ENCODE measurements at places on chromosomes 16 and 17.

- DNase-seq: no peak
Observed at GRCh38 chr17:7043497-7044198, at the start of gene SLC16A11. TSS of gene SLC16A11 (minus strand) at chr17:7044092. CDS start at chr17:7043513, 579 bp downstream.

DNA sequence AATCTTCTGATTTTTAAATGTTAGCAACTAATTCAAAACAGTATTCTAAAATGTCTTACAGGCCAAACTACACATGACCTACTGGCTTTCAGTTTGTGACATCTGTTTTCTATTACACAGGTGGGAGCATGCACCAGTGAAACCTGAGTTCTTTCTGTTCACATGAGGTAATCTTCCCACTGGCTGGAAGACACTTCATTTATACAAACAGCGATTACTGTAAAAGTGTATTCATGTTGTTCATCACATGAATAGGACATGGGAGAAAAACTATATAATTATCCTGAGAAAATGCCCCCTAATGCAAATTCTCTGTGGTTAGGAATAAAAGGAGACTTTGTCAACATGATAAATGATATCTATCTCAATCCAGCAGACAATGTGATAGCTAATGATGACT is 11.1 kb upstream of the PIK3R5 start:
- no peak for DNase-seq

DNA sequence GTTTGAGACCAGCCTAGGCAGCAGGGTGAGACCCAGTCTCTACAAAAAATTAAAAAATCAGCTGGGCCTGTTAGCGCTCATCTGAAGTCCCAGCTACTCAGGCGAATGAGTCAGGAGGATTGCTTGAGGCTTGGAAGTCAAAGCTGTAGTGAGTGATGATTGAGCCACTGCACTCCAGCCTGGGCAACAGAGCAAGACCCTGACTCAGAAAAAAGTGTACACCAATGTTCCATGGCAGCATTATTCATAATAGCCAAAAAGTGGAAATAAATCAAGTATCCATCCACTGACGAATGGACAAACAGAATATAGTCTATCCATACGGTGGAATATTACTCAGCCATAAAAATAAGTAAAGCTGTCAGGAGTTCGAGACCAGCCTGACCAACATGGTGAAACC is 2.6 kb downstream of the NMRAL1 start:
- DNase-seq: no peak

DNA sequence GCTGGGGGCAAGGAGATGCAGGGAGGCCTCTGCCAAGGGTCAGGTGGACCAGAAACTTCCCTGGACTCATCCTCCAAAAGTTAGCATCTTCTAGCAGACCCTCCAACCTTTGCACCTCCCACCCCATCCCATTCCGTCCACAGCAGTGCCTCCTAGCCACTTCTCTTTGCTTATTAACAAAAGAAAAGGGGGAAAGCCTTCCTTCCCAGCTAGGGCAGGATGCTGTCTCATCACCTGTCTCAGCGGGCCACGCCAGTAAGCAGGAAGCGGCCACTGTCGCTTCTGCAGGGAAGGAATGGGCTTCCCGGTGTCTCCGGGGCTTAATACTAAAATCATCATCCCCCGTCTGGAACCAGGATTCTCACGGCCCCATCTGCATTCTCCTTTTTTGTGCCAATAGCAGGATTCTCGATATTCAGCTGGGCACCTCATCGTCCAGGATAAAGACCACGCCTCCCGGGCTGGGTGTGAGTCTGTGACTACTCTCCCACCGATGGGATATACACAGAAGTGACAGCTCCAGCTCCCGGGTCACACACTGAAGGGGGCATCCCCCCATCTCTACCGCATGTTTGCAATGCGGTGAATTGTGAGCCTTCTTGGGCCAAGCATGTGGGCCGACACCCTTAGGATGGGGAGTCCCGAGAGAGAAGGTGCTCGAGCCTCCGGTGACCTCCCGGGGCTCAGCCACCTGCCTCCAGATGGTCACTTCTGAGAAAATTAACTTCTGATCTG is 15.5 kb upstream of the RBFOX3 start:
- DNase-seq: no peak

GRCh38 chr16:58013201-58013956 is 12.2 kb downstream of the USB1 start:
- DNase-seq: no peak

GRCh38 chr16:17386229-17386628 is 84.5 kb downstream of the XYLT1 start:
- no peak for DNase-seq
